NCI-H1105 (cell line): ENCODE measurements at places on chromosomes 2 and 18.

- DNase-seq, result peak; percentile 37
These were observed 65.9 kb upstream of the CPO start for GRCh38 chr2:206873423-206873822.

- peak; percentile 71 for DNase-seq
These were observed at the start of gene HOXD10 for GRCh38 chr2:176115883-176116813. Gene HOXD10 (plus strand): TSS chr2:176116778. CDS start chr2:176116834, 56 bp downstream.

DNA sequence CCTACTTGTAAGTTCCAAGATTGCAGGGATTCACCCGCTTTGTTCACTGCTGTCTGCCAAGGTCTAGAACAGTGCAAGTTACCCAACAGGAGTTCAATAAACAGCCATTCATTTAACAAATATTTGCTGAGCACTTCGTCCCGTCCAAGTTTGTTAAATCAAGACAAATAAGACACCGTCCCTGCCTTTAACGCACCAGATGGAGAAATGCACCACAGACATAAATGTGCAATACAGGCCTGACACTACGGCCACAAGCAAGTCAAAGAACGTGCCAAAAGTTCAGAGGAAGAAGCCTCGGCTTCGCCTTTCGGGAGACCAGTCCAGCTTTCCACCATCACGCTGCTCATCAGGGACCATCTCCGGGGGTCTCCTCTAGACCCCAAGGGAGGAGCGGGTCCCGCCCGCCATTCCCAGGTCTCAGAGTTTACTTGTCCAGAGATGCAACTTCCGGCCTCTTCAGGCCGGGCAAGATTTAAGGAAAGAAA, 429 bp downstream of the C2orf76 start:
- no peak for DNase-seq

GRCh38 chr2:14638488-14638887, 6.0 kb downstream of the LRATD1 start:
- no peak for DNase-seq

GRCh38 chr2:174392706-174393105, 2.8 kb upstream of the SCRN3 start:
- DNase-seq, result no peak

- DNase-seq, result no peak
These were observed 21.0 kb upstream of the PDE1A start for GRCh38 chr2:182447863-182448262.

GRCh38 chr18:26185267-26185666, 41.0 kb upstream of the TAF4B start:
- DNase-seq, result no peak

- DNase-seq, result no peak
These were observed 37.6 kb downstream of the PTPN18 start for GRCh38 chr2:130393318-130393910.

- no peak for DNase-seq
These were observed 528.0 kb downstream of the CPS1 start for GRCh38 chr2:211084352-211084751.

GRCh38 chr2:138994502-138994901, 214.3 kb upstream of the NXPH2 start:
- DNase-seq, result no peak

- DNase-seq, result no peak
These were observed 540.1 kb downstream of the CMPK2 start for GRCh38 chr2:6325616-6326015.

- no peak for DNase-seq
These were observed 86.6 kb downstream of the COL5A2 start for GRCh38 chr2:189092936-189093335.

DNA sequence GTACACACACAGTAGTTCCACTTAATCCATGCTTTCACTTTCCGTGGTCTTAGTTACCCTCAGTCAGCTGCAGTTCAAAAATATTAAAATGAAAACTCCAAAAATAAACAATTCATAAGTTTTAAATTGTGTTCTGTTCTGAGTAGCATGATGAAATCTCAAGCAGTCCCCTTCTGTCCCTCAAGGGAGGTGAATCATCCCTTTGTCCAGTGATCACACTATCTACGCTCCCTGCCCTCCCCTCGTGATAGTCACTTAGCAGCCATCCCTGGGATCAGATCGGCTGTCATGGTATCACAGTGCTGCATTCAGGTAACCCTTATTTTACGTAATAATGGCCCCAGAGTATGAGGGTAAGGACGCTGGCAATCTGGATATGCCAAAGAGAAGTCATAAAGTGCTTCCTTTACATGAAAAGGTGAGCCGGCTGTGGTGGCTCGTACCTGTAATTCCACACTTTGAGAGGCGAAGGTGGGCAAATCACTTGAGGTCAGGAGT, 5.8 kb upstream of the RTN4 start:
- no peak for DNase-seq

DNA sequence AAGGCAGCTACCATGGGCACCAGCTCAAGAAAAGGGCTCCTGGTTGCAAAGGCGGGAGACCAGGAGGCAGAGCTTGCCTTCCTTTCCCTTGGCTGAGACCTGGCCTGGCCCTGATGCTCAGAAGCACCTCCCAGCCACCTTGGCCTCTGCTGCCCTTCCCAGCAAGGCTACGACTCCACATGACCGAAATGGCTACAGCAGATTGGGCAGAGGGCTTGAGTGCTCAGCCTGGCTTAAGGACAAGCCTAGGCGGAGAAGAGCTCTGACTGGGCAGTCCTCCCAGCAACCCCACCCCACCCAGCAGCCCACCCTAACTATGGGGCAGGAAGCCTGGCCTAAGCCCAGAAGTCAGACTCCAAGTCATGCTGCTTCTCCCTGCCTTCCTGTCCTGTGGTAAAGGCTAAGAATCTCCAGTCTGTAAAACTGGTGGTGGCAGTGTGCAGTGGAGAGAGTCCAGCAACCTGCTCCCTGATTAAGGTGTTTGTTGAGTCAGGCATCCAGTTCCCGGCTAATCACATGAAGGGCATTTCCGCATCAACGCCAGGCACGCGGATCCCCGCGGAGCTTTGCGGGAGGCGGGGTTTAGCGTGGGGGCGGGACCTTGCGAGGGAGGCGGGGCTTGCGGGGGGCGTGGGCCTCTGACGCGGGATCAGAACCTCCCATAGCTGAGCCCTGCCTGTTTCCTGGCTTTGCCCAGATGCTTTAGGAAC, 256.0 kb downstream of the BCL11A start:
- DNase-seq, result no peak

DNA sequence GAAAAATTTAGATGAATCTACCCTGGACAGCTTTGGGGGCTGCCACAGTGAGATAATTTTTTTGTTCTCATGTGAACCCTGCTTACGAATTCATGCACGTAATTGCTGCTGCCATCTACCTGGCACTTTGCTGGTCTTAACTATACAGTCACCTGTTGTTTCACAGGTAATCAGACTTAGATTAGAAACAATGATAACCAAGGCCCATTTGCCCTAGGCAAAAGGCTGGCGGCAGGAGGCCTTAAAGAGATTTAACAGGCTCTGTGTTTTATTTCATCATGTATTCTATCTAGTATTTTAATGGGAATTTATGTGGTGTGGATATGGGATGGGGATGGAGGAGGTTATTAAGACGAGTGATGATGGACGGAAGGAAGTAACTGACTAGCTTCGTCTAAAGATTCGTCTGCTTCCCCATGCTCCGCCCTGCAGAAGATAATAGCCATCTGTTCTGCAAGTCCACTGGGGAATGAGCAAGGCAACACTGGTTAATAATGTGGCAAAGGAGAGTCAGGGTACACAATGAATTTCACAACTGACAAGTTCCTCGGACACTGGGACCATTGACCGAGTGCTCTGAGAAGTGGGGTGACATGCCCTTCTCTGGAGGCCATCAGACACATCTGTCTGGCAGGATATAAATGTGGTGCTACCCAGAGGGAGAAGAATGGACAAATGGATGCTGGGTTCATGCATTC, 291.8 kb upstream of the TNP1 start:
- DNase-seq, result no peak

DNA sequence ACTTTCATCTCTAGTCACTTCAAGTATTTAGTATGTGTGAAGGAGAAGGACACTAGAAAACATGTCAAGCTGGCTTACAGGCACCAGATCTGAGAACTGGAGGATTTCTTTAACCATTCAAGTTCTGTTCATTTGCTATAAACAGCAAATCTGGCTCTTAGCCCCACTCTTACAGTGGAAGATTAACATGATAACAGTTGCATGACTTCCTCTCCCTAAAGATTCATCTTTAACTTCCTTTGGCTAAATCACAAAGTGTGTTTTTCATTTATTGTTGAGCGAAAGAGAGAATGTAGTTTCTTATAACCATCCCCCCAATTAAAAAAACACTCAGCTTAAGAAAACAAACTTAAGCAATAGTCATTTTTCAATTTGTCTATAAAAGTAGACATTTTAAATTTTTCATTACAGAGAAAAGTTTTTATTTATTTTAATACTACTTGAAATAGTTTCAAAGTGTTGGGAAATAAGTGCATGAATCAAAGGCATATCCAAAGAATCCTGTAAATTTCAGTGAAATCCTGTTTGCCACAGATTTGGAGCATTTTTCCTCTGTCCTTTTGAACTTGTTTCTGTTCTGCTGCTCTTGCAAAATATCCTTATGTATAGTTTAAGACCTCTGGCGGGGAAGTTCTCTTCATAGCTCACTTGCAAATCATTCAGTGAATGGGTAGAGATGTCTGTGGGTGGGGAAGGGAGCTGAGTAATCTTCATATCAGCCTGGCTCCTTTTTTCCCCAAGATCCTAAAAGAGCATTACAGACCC, 241.0 kb upstream of the RBBP8 start:
- DNase-seq, result no peak
